CD4-positive, CD25-positive, alpha-beta regulatory T cell (primary cell): ENCODE measurements at places on chromosomes 7 and 10.

GRCh38 chr7:42745357-42746059 lies 166.4 kb downstream of the C7orf25 start:
- DNase-seq = no peak

GRCh38 chr7:80017101-80017698 lies 117.4 kb upstream of the GNAI1 start:
- DNase-seq = no peak

GRCh38 chr10:99470327-99470726 lies 39.9 kb upstream of the GOT1 start:
- no peak for DNase-seq

GRCh38 chr7:23158546-23158945 lies 23.3 kb upstream of the NUP42 start:
- DNase-seq = no peak

- DNase-seq = no peak
Measured at GRCh38 chr10:123870260-123870659, 21.3 kb downstream of the CPXM2 start.

- no peak for DNase-seq
Measured at GRCh38 chr10:52703898-52704297, 68.7 kb downstream of the MBL2 start.

- DNase-seq = no peak
Measured at GRCh38 chr7:98174334-98175259, 36.6 kb upstream of the BHLHA15 start.

GRCh38 chr10:368579-369220 lies 233.4 kb downstream of the ZMYND11 start:
- no peak for DNase-seq

GRCh38 chr7:47619806-47620205 lies 37.9 kb upstream of the TNS3 start:
- DNase-seq = no peak

DNA sequence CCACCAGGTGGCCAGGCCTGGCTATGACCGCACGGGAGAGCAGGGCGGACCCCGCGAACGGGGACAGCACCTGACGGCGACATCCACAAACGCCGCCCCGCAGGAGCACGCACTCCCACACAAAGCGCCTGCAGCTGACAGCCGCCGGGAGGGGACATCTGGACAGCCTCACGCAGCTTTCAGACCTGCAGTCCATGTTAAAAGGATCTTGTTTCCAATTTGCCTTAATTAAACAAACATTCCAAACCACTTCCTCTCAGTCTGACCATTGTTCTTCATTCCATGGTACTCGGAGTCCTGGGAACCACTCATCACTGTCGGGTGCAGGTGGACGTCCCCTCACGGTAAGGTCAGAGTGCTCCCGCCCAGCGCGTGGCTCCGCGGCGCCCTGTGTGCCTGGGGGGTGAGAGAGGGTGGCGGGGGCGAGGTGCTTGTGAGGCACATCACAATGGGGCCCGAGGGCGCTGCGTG lies 5.9 kb upstream of the GPER1 start:
- no peak for DNase-seq

DNA sequence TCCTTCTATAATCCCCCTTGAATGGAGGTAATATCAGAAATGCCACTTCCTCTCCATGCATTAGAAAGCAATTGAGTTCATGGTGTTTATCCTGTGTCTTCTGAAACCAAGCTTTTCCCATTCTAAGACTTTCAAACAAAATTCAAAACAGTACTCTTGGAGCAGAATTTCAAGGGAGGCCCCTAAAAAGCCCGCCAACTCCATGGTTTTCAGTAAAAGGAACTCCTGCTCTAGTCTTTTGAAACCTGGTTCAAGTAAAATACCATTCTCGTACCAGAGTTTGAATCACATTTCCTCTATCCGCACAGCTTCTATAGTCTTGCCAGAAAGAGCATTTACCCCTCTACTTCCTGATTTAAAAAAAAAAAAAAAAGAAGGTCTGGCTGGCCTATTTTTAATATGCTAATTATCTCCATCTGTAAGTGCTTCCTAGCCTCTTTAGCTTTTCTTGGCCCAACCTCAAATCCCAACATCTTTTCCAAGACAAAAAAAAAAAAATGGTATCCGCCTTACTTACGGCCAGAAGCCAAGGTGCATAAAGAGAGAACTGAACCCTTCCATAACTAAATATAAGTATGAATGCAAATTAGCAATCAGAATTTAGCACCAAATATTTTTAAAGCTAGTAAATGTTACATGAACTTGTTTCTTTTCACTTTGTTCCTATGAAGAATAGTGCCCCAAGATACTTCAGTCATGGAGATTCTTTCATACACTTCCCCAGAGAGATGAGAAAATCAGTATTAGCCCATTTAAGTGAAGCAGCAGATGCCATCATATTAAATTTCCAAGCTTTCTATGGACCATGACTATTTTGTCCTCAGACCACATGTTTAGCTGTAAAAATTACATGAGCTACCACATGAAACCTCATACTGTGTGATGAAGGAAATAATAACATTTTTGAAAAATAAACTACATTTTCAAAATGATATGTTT lies 199.9 kb upstream of the FAM3C start:
- no peak for DNase-seq

DNA sequence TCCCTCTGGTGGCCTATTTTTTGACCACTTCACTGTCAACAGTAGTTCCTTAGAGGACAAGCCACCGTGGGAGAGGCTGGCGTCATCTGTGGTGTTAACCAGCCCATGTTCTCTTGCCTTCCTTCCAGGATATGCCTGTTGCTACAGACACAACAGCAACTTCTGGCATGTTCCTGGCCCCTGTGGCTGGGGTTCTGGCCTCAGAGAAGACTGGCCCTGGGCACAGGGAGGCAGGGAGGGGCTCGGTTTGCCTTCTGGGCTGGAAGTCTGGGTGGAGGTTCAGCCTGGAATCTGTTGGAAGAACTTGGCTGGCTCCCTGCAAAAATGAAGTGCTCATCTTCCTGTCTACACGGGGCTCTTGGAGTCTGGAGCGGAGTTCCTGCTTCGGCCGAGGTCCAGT lies 25.7 kb downstream of the GOLGA7B start:
- DNase-seq = no peak

DNA sequence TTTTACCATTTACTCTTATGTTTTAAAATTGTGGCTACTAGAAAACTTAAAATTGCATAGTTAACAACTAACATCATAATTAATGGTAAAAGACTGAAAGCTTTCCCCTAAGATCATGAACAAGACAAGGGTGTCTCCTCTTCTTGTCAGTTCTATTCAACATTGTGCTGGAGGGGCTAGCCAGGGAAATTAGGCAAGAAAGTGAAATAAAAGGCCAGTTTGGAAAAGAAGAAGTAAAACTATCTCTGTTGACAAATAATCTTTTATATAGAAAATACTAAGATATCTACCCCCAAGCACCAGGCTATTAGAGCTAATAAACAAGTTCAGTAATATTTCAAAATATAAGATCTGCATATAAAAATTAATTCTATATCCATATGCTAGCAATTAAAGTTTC lies 46.9 kb upstream of the MXI1 start:
- DNase-seq = no peak

GRCh38 chr10:106655636-106656035 lies 508.9 kb downstream of the SORCS1 start:
- DNase-seq = no peak

DNA sequence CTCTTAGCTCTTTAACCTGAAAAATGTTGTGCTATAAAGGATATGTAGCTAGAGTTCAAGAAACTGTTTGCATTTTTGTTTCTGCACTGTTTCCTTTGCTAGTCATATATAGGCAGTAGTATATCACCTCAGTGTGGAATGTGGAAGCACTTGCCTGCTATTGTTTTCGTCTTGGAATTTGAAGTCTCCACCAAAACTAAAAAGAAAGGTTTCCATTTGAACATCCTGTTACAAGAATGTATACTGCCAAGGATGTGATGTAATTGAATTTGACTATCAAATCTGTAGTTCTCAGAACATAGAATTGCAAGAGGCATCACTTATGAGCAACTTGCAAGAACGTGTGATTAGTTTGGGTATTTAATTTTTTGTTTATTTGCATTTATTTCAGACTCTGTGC lies 51.1 kb upstream of the MEOX2 start:
- no peak for DNase-seq

DNA sequence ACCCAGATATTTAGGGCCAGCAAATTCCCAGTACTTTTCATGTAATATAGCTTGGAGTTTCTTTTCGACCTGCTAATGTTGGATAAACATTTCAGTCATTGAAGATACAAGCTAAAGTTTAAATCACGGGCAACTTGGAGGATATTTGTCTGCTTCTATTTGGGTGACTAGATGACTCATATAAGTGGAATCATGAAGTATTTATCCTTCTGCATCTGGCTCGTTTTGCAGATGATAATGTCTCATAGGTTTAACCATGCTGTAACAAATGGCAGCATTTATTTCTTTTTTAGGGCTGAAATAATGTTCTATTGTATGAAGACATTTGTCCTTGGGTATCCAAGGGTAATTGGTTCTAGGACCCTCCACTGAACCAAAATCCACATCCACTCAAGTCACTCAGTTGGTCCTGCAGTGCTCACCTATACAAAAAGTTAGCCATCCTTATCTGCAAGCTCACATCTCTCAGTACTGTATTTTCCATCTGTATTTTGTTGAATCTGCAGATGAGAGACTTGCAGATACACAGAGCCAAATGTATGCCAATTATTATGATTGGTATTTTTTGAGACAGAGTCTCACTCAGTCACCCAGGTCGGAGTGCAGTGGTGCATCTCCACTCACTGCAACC lies 187.2 kb upstream of the CSTF2T start:
- no peak for DNase-seq

GRCh38 chr7:139619367-139619657 lies 95.8 kb downstream of the CLEC2L start:
- no peak for DNase-seq

GRCh38 chr10:129056734-129057689 lies 410.0 kb upstream of the MGMT start:
- no peak for DNase-seq

- DNase-seq = no peak
Measured at GRCh38 chr10:18759575-18759974, 100.3 kb downstream of the ARL5B start.

DNA sequence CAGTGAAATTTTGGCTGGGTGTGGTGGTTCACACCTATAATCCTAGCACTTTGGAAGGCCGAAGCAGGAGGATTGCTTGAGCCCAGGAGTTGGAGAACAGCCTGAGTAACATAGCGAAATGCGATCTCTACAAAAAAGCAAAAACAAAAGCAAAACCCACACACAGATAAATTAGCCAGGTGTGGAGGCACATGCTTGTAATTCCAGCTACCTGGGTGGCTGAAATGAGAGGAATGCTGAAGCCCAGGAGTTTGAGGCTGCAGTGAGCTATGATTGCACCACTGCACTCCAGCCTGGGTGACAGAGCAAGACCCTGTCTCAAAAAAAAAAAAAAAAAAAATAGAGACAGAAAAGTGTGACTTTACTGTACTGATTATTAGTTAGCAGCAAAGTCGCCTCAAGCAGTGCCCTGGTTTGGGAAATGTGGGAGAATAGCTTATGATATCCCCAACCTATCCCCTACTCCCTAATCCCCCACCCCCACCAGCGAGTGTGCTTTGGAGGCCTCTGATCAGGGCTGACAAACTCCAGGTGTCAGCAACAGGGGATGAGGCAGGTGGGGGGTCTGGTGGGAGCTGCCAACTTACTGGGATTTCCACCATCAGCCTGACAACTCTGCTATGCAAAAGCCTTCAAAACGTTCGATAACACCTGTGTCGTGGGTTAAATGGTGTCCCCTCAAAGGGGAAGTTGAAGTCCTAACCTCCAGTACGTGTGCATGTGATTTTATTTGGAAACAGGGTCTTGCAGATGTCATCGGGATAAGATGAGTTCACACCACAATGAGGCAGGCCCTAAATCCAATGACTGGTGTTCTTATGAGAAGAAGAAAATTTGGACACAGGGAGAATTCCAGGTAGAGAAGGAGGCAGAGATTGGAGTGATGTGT lies 124.7 kb upstream of the SDK1 start:
- DNase-seq = no peak

DNA sequence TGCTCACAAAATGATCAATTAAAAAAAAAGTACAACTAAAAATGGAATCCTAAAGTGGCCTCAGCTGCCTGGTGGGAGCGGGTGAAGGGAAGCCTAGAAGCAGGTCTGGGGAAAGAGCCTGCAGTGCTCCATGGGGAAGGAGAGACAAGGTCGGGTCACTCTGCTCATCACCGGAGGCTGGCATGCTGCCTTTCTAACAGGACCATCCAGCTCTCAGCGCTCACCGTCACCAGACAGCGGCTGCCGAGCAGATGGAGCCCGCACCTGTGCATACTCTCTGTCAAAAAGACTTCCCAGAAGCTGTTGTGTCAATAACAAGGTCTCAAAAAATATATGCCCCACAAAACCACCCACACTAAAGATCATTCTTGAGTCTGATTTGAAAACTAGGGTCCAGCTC lies 112.8 kb downstream of the BAMBI start:
- no peak for DNase-seq

- DNase-seq = no peak
Measured at GRCh38 chr7:1024876-1025742, 19.2 kb upstream of the GPR146 start.

DNA sequence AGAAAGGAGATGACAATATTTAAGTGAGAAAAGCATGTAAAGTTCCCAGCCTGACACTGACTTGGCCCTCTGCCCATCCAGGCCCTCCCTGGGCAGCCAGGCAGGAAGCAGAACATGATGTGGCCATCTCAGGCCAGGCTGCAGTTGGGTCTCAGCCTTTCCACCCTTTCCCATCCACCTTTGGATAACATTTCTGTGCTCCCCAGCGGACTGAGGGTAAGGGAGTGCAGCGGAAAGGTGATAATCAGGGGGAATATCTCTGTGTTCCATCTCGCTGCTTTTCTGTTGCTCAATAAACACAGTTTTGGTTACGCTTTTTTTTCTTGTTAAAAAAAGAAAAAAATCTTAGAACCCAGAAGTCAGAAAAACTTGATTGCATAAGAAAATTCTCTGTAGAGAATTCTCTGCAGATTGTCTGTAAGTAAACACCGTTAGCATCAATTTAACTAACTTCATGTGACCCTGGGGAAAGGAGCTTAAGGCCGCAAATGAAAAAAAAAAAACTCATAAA lies 37.2 kb upstream of the TARP start:
- DNase-seq = no peak

DNA sequence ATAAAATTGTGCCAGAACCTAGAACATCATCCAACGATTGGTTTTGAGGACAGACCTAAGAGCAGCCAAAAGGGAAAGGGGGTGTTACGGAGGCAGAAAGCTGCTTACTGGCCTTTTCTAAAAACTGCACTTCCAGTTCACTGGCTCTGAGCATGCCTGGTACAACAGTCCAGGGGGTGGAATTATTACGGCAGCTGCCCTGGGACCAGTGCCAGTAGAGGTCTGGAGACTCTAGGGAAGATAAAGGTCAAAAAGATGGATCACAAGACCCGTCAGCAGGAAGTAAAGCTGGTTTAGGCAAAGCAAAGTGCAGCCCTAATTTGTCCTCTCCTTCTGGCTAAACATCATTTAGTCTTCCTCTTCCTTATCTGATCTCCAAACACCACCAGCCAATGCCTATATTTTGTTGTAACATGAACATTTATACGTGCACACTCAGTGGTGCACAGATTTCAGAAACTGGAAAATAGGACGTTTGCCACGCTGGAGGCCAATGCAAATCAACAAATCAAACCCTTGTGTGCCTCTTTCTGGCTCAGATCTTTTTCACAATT lies 216.4 kb upstream of the DPP6 start:
- no peak for DNase-seq
